ENCODE measurements at places on chromosomes 1 and 21. TPM values are rescaled to one million over a fixed set of nuclear protein-coding genes. Genes with fewer than 3 reads are reported as not detected.

The HSF2BP gene
- total RNA-seq = 4.1 TPM

The CELF3 gene
- total RNA-seq = not detected

The CDK11B gene
- total RNA-seq = 16.6 TPM

The MYOC gene
- total RNA-seq = not detected

The KRTAP22-2 gene
- not detected for total RNA-seq

The PRR9 gene
- 1.2 TPM for total RNA-seq

The CADM3 gene
- total RNA-seq = not detected

The KLF17 gene
- not detected for total RNA-seq

Measured in foreskin keratinocyte (primary cell).